Activated CD8-positive, alpha-beta T cell treated with anti-CD3 and anti-CD28 coated beads for 36 hours (primary cell): ENCODE measurements at places on chromosomes 2 and 18. TPM values are rescaled to one million over a fixed set of nuclear protein-coding genes. Genes with fewer than 3 reads are reported as not detected.

DOK6 gene
- total RNA-seq, result not detected

GAREM2 gene
- 2.2 TPM for total RNA-seq

PPP1R1C gene
- not detected for total RNA-seq

GATA6 gene
- not detected for total RNA-seq

ASB18 gene
- not detected for total RNA-seq

ACMSD gene
- not detected for total RNA-seq

SLC23A3 gene
- total RNA-seq, result 1.1 TPM

SP140L gene
- 43.8 TPM for total RNA-seq

CAMKMT gene
- total RNA-seq, result 14.1 TPM

PARD3B gene
- total RNA-seq, result 0.88 TPM

STPG4 gene
- total RNA-seq, result not detected

PROKR1 gene
- not detected for total RNA-seq

FBXO36 gene
- total RNA-seq, result 2.0 TPM

PSMD14 gene
- total RNA-seq, result 93.0 TPM

C2orf72 gene
- 5.1 TPM for total RNA-seq

OR6B2 gene
- total RNA-seq, result not detected

SLC4A5 gene
- total RNA-seq, result 2.0 TPM

ZNF532 gene
- total RNA-seq, result 1.8 TPM

RAX gene
- not detected for total RNA-seq

PTPRM gene
- 2.1 TPM for total RNA-seq

CYP26B1 gene
- not detected for total RNA-seq

ST8SIA3 gene
- not detected for total RNA-seq

EGR4 gene
- total RNA-seq, result 0.11 TPM

TMEM247 gene
- total RNA-seq, result not detected

ACADL gene
- total RNA-seq, result not detected

HOXD10 gene
- not detected for total RNA-seq

ABHD3 gene
- total RNA-seq, result 17.8 TPM

RASGRP3 gene
- total RNA-seq, result 1.6 TPM
